ENCODE measurements at places on chromosomes 2 and 18. TPM values are rescaled to one million over a fixed set of nuclear protein-coding genes. Genes with fewer than 3 reads are reported as not detected.

Gene ITGB6
- 414 TPM for total RNA-seq

Gene EML4
- 31.8 TPM for total RNA-seq

Gene GALNT13
- 1.0 TPM for total RNA-seq

Gene SOX11
- under 0.01 TPM for total RNA-seq

Gene MOGAT1
- total RNA-seq, result not detected

Gene APLF
- 8.7 TPM for total RNA-seq

Gene FBXO41
- total RNA-seq, result 2.4 TPM

Gene UGT1A5
- total RNA-seq, result not detected

Gene ERBB4
- total RNA-seq, result not detected

Gene SETBP1
- 5.3 TPM for total RNA-seq

Gene MRO
- not detected for total RNA-seq

Gene CYP27A1
- 0.64 TPM for total RNA-seq

Gene TANC1
- total RNA-seq, result 34.5 TPM

Gene SPR
- total RNA-seq, result 24.2 TPM

Gene CNDP2
- 182 TPM for total RNA-seq

Gene NYAP2
- total RNA-seq, result under 0.01 TPM

Gene ST8SIA5
- total RNA-seq, result not detected

Gene IL1B
- 257 TPM for total RNA-seq

Gene MC5R
- not detected for total RNA-seq

Gene INSIG2
- 10.9 TPM for total RNA-seq

Measured in nasal cavity respiratory epithelium epithelial cell of viscerocranial mucosa (primary cell).